ENCODE measurements at places on chromosomes 3 and 15.

- DNase-seq = no peak
These were observed 246.5 kb downstream of the MYRIP start for GRCh38 chr3:40055956-40056355.

DNA sequence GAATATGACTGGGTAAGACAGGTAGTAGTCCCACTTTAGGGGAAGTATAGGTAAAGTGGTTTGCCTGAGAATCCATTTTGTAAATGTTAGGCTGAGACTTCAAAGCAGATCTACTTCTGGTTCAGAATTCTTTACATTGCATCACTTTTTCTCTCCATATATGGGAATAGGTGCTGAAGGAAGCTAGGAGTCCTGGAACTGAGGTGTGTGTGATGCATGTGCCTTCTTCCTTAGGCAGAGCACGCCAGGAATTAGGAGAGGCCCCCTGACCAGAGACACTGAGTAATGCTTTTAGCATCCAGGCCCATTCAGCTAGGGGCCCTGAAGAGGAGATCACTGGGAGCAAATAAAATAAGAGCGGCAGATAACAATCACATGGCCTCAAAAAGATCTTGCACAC lies 69.2 kb upstream of the DCP1A start:
- DNase-seq = no peak

- DNase-seq = no peak
These were observed 11.3 kb downstream of the KLHDC8B start for GRCh38 chr3:49182682-49183081.

- DNase-seq = no peak
These were observed 34.7 kb downstream of the CEP19 start for GRCh38 chr3:196677353-196677752.
